ENCODE measurements at places on chromosomes 6 and 20.
A peak's percentile ranks its signal among the peaks of the same experiment; 100 is the strongest.

DNA sequence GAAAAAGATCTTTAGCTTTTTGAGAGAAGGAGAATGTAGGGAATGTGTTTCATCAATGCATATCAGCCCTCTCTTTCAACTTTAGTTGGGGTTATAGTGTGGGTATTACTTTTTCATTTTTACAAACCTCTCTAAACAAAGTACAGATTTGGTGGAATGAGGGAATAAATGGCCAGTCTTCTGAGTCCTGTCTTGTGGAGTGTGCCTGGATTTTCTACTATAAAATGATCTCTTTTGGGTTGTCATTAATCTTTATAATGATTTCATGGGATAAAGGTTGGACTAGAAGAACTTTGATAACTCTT is 209.3 kb downstream of the RNF144B start:
- DNase-seq: no peak

DNA sequence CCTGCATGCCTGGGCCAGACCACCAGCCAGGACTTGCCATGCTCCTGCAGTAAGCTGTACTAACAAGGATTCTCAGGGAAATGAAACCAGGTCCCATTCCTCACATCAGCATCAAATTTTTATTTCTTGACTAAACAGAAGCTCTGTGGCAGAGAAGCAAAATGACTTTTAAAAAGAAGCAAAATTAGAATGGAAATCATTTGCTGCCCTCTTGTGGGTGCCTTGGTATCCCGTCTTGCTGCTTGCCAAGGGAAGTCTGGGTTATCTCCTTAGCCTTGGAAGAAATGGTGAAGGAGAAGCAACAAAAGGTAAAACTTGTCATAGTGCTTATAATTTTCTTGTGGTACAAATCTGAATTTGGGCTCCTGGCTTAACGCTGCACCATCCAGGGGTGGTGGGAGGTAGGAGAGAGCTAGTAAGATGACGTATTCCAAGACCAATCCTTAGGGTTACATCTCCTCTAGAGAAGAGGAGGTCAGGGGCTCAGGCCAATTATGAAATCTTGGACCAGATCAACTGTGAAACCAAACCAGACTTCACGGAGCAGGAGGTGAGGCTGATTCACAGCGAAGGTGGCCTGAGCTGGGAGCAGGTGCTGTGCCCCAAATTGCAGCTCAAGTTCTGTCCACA is 107.5 kb downstream of the FAXC start:
- peak; percentile 15 for DNase-seq

DNA sequence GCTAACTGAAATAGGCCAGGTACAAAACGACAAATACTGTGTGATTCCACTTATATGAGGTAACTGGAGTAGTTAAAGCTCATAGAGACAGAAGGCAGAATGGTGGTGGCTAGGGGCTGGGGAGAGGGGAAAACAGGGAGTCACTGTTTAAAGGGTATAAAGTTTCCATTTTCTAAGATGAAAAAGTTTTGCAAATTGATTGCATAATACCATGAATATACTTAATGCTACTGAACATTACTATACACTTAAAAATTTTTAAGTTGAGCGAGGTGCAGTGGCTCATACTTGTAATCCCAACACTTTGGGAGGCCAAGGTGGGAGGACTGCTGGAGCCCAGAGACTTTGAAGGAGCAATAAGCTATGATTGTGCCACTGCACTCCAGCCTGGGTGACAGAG is 138.6 kb upstream of the ARID1B start:
- DNase-seq: no peak

GRCh38 chr6:108559884-108560462 is 744 bp upstream of the FOXO3 start:
- peak; percentile 51 for DNase-seq

- no peak for DNase-seq
Observed at GRCh38 chr6:111745636-111746035, 127.6 kb downstream of the FYN start.

All from posterior cingulate gyrus (tissue), 11 donors.